Activated naive CD4-positive, alpha-beta T cell treated with anti-CD3 and anti-CD28 coated beads, Interleukin-2, amount 50 U/mL, for 72 hours (primary cell): ENCODE measurements at places on chromosomes 6 and 20. TPM values are rescaled to one million over a fixed set of nuclear protein-coding genes. Genes with fewer than 3 reads are reported as not detected.
A peak's percentile ranks its signal among the peaks of the same experiment; 100 is the strongest.

Gene ENPP1
- 0.36 TPM for total RNA-seq

Gene TMC2
- total RNA-seq: not detected

Gene IRAK1BP1
- total RNA-seq: 2.3 TPM

Gene PRDM13
- total RNA-seq: not detected

Gene SGK2
- 0.59 TPM for total RNA-seq

Gene SOBP
- total RNA-seq: not detected

Gene VTA1
- 42.6 TPM for total RNA-seq

DNA sequence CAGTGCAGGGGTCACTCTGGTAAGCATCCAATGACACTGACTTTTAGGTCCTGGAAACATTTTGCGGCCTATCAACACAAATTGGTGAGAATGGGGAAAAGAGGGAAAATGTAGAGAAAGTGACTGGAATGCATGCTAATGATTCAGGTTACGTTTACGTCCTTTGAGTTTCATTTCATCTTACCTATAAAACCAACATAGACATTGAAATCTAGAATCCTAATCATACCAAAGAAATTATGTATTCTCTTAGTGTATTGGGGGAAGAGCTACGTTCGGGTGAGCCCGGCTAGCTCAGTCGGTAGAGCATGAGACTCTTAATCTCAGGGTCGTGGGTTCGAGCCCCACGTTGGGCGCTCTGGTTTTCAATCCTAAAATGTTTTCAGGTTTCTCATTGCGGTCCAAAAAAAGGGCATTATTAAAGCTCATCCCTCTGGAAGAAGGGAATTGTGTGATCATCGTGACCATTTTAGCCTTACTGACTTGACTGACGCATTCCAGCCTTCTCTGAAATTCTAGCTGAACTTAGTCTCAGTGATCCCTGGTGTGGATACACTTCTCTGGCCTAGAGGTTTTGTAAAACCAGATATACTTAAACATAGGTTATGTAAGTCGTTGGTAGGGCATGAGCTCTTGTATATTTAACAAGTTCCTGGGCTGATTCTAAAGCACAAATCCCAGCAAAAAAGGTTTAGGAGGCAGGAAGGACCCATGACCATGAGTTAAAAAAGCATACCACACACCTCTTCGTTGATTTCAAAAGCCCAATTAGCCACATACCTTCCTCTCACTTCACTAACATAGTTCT is 18.3 kb downstream of the HMGN4 start:
- peak; percentile 51 for DNase-seq

DNA sequence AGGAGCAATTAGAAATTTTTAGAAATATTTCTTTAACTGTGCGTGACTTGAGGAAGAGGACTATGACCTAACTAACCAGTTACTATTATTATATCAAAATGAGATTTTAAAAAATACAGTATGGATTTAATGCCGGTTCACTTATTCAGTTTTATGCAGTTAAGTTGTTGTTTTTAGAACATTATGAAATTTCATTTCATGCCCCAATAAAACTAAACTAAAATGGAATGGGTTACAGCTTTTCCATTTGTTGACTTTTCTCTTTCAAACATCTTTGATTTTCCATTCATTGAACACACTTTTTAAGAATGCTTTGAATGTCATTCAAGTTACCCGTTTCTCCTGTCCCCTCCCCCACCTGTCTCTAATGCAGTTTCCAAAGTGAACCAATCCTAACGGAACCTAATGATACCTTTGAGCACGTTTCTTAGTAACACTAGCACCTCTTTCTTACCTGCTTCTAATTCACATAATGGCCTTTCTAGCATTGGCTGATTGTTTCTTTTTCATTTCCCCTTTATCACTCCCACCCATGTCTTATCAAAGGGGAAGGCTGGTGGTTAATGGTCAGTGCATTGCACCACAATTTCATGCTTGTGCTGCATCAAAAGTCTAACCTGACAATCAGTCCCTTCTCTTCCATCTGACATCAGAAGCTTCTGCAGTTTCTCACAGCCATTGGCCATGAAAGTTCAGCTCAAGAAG is 262.2 kb upstream of the TAB2 start:
- DNase-seq: no peak

DNA sequence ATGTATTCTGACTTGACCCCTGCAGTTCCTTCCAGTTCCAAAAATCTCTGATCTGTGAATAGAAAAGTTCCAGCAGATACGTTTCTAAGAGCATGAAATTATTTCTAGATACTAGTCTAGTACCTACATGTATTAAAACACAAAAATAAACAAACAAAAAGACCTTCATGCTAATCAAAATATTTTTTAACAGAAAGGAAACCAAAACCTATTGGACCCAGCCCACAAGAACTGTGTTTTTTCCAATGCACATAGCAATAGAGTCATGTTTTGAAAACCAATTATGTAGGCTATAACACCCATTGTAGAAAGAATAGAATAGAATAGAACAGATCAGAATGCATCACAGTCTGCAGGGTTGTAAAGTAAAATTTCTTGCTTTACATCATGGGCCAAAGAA is 158.6 kb upstream of the TNFAIP3 start:
- DNase-seq: no peak

DNA sequence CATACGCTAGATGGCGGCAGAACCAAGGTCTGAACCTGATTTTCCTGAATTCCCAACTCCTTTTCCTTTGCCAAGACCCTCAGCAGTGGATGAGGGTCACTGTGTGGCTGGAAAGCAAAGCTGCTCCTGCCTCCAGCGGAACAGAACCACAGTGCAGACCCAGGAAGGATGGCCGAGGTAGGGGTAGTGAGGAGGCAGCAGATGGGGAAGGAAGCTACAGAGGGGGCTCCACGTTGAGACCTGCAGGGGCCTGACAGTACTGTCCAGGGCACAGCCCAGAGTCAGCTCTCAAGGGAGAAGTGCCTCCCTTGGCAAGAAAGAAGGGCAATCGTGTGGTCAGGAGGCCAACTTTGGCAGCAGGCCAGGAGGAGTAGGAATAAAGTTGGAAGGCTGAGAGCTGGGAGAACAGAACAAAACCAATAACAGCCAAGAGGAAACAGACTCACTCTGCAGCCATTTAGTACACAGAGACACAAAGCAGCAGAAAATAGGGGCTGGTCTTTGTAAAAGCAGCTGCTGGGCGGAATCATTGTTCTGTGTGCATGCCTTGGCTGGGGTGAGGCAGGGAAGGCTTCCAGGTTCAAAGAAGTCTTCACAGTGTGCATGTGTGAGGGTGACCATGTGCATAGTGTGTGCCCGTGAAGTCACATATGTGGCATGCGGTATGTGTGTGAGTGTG is 3.1 kb downstream of the GABRR2 start:
- DNase-seq: no peak

DNA sequence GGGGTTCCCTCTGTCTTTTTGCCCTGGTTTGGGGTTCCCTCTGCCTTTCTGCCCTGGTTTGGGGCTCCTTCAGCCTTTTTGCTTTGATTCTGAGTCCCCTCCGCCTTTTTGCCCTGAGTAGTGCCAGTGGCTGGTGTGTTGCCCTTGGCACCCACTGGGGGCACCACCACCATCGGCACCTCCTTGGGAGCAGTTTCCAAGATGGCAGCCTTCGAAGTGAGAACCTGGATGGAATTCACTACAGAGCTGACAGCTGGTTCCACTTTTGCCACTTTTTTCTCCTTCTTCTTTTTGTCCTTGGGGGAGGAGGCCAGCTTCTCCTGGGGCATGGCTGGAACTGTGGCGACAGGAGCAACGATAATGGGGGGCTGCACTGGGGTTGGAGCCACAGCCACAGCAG is 22.2 kb downstream of the RRBP1 start:
- DNase-seq: no peak

DNA sequence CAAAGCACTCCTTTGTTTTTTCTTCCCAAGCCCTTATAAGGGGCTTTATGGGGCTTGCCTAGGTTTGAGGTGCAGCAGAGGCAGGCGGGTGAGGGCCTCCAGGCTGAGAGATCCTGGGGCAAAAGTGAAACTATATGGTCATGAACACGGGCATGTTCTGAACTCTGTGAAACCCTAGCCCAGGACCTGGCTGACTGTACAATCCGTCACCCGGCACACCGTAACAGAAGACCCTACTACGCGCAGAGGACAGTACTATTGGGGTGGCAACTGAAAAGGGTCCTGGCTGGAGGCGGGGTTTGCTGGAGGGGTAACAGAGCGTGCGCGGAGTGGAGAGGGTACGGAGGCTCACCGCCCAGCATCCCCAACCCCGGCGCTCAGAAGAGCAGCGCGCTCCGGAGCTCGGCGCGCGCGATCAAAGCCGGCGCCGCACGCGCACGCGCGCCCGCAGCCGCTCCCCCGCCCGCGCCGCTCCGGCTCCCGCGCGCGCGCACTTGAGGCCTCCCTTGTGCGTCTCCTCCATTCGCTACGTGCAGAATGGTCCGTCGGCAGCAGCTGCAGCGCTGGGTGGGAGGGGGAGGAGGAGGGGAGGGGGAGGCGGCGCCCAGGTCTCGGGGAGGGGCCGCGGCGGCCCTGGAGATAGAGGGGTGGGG is 54.2 kb downstream of the MRPL14 start:
- no peak for DNase-seq

DNA sequence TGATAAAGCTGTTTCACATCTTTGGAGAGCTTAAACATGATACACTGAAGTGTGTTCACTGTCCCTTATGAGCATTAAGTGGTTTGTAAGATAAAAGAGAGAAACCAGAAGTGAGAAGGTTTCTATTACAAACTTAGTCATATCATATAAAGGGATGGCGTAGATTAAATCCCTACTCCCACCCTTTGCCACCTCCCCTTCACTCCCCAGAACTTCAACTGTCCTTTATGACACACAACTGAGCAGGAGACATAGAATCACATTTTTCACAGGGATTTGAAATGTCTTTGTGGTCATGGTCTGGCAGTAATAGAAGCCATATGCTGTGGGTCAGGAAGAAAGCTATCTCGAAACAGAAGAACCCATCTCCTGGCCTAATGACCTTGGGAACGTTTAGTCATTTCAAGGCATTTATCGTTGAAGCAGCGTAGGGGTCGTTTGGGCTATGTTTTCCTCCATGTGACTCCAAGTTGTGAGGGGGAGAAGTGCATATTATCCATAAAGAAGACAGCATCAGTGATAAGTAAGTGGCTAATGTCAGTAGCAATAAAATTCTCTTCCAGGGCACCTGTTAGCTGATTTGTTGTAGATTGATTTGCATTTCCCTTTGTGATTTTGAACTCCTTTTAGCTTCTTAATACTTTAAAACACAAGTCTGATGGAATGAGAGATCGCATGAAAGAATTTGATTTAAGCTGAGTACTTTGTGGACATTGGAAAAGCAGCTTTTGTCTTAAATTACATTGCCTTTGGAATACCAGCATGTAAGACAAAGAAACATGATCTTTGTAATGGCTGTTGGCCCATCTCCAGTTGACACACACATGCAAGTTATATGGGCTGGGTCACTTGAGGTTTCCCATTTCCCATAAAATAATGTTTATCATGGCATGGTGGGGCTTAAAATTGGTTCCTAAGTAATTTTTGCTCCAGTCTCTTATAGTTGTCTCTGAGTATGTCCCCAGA is 501.5 kb upstream of the FLRT3 start:
- no peak for DNase-seq

DNA sequence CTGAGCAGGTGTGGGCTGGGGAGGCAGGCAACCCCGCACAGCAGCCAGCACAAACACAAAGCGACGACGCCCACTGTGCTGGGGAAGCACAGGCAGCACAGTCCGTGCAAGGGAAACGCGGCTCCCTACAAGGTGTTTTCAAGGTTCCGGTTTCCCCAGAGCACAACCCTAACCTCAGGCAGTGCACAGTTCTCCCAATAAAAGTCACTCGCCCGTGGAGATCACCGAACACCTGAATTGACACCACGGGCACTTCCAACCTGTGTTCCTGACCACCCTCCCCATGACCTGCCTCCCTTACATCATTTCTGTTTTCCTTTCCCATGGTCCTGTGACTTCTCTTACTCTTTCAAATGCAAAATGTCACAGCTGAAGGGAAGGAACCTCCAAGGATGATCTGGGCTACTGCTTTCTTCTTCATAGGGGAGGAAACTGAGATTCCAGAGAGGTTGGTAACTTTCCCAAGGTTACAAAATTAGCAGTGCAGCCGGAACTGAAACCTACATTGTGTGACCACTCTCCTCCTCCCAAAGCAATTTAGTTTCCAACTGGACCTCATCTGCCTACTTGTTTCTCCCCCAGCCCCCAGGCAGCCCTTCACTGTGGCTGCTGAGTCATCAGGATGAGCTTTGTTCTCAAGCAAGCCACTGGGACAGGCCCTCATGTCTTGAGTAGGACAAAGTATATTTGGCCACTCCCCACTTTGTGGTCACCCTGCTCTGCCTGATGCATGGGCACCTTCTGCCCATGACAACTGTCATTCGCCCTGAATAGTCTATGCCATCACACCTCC is 125.3 kb downstream of the ATXN1 start:
- no peak for DNase-seq

DNA sequence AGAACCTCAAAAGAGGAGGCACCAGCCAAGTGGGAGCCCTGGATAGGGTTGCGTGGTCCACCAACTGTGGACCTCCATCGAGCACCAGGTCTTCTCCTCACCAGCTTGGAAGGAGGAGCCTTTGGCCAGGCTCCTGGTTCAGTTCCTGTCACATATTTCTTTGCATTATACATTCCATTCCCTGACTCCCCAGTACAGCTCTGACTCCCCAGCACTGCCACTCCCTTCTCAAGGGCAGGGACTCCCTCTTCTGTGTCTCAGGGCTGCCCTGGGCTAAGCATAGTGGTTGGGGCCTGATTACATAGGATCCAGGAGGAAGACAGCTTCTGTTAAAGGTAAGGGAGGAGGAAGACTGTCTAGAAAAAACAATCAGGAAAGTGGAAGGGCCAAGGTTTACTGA is 91.1 kb downstream of the MRPL14 start:
- DNase-seq: no peak

GRCh38 chr20:50410343-50410742 is 99.8 kb upstream of the PTPN1 start:
- no peak for DNase-seq

- DNase-seq: no peak
Observed at GRCh38 chr6:39905640-39905975, 28.7 kb downstream of the MOCS1 start.

GRCh38 chr6:82861121-82861520 is 204.5 kb downstream of the UBE3D start:
- no peak for DNase-seq

GRCh38 chr6:56865081-56865875 is 89.6 kb upstream of the BEND6 start:
- DNase-seq: no peak

- no peak for DNase-seq
Observed at GRCh38 chr20:45085289-45085688, 15.6 kb downstream of the KCNS1 start.

- no peak for DNase-seq
Observed at GRCh38 chr6:11224252-11224965, 8.1 kb downstream of the NEDD9 start.
